ENCODE measurements at places on chromosomes 1 and 21.

- no peak for DNase-seq
Measured at GRCh38 chr1:55679971-55680370, 464.8 kb upstream of the USP24 start.

- DNase-seq = no peak
Measured at GRCh38 chr1:220642285-220642684, 47.9 kb upstream of the C1orf115 start.

GRCh38 chr21:41667136-41667535, 99.7 kb downstream of the RIPK4 start:
- no peak for DNase-seq

DNA sequence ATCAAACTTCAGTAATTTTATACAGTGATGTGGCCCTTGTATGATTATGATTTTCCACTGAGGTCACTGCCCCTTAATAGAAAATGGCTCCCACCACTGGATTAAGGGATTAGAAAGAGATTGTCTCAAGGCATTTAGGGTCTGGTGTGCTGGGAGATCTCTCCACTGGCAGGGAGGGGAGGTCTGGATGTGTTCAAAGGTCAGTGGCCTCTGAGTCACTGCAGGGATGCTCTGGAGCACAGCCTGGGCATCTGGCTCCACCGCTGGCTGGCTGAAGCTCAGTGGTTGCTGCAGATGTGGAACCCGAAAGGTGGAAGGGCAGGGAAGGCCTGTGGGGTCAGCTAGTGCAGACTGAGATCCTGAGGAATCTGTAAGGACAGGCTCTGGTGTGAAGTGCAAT, 18.3 kb upstream of the CHI3L1 start:
- no peak for DNase-seq

DNA sequence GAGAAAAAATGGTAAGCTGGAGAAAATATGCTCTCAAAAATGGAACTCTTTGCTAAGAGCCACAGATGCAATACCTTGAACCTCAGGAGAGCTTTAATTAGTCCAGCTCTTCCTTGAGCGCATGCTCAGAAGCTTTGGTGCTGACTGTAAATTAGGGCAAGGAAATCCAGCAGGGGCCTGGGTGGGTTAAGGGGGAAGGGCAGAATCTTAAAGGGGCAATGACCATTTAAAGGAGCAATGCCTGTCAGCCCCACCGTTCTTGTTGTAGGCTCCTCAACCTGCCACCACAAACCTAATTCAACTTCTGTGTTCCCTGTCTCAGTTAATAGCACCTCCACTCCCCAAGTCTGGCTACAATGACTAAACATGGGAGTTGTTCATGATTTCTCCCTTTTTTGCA, 6.8 kb upstream of the SLC22A15 start:
- no peak for DNase-seq

- DNase-seq = no peak
Measured at GRCh38 chr1:156554971-156555370, 17.4 kb downstream of the IQGAP3 start.

- no peak for DNase-seq
Measured at GRCh38 chr1:246152986-246153431, 354.1 kb downstream of the SMYD3 start.

- DNase-seq = no peak
Measured at GRCh38 chr1:230821346-230821745, 47.0 kb downstream of the C1orf198 start.

- peak; percentile 19 for DNase-seq
Measured at GRCh38 chr1:34984793-34985608, at the start of gene TMEM35B. Gene TMEM35B (minus strand): TSS chr1:34985347. CDS start chr1:34985305, 42 bp downstream.

GRCh38 chr1:29011775-29012174, 97.4 kb downstream of the EPB41 start:
- no peak for DNase-seq

- peak; percentile 29 for DNase-seq
Measured at GRCh38 chr21:40244981-40245380, 377.7 kb downstream of the PCP4 start.

DNA sequence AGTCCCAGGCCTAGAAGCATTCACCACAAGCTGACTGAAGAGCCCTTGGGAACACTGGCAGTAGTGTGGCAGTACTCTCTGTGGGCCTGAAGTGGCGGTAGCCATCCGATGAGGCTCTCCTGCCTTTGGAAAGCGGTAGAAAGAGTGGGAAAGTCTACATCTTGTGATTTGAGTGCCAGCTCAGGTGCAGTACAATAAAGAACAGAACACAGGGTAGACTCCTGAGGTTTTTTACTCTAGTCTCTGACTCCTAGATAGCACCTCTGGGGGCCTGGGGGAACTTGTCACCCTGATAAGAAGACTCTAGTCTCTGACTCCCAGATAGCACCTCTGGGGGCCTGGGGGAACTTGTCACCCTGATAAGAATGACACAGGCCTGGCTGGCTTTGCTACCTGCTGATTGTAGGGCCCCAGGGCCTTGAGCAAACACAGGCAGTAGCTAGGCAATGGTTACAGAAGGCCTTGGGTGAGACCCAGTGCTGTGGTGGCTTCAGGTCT, 18.0 kb upstream of the IL20 start:
- no peak for DNase-seq

- no peak for DNase-seq
Measured at GRCh38 chr1:5371270-5371669, 621.0 kb downstream of the NPHP4 start.

DNA sequence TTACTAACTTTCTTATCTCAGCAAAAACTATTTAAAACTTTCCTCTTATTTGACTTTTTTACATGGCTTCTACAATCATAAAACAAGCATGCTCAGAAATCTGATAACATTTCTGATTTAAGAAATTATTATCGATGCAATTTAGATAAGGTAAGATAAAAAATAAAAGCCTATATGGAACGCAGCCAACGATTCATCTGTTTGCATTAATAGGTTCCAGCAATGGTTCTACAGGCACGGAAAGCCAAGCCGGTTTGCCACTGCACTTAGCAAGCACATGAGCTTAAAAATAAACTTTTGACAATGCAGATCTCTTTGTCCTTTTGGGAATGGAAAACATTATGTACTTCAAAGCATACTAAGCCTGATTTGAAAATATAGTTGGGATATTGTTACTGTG, 77.5 kb upstream of the KCNK2 start:
- no peak for DNase-seq

DNA sequence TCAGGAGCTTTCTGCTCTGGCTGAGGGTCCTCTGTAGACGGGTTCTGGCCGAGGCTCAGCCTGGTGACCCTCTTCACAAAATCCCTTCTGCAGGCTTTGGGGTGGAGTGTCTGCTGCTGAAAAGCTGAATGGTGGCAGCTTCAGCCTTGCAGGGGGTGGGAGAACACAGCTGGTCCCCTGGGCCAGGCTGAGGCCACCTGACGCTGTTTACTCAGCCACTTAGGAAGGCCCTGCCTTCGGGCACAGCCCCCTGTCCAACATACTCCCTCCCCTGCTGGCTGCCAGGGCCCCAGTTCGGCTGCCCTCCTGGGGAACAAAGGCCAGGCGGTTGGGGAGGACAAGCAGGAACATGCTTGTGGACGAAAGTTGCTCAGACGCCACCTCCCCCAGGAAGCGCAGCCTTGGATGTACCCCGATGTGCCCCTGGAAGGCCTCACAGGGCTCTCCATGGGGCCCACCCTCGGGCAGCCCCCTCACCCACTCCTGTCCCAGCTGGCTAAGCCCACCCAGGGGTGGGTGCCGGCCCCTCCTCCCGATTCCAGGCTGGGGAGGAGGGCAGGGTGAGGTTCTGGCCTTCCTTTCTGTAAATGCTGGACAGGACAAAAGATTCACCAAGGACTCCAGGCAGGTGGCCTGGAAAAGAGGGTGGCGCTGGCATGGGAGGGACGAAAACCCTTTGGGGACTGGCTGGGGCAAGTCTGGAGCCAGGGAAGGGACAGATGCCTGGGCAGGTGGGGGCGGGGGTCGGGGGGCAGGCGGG, at the start of gene ANKRD65:
TSS of gene ANKRD65 (minus strand) at position 130 of the 760 bp plus-strand sequence. CDS start 271 bp downstream, outside the sequence.
- peak; percentile 92 for DNase-seq

DNA sequence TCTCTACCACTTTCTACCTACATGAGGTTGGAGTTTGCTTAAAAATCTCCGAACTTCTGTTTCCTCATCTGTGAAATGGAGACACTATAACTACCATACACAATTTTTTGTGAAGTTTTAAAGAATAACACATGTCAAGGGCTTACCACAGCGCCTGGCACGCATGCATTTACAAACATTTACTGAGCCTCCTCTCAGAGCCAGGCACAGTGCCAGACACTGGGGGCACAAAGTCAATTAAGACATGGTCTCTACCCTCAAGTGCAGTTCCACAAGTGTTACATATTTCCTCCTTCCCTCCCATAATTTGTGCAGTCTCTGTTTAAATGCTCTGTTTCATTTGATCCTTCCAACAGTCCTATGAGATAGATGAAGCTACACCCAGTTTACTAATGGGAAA, 356.4 kb upstream of the ESRRG start:
- DNase-seq = no peak

GRCh38 chr21:39105341-39105765, 77.9 kb downstream of the PSMG1 start:
- no peak for DNase-seq

DNA sequence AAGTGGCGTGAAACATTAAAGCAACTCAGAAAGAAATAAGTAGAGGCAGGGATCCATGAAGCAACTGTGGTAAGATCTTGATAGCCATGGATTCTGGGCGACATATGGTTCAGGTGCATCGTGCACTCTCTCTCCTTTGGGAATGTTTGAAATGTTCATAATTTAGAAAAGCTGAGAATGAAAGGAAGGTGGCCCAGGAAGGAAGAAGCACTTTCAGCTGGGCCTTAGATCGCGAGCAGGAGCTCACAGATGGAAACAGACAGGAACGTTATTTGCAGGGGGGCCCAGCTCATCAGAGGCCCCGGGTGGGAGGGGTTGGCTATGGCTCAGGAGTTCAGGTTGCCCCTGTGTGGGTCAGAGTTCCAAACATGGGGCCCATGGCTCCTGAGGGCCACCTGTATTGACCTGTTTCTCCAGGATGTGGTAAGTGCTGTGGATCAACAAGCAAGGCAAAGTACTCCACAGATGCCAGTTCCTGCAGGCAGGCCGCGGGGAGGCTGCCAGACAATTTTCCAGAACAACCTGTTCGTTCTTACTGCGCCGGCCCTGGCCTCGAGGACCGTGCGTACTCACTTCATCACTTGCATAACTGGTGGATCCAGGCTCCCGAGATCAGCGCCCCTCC, 253.2 kb downstream of the TOMM20 start:
- DNase-seq = no peak

- DNase-seq = no peak
Measured at GRCh38 chr1:236853921-236854604, 59.0 kb downstream of the MTR start.

- peak; percentile 25 for DNase-seq
Measured at GRCh38 chr1:17744666-17745478, 10.3 kb upstream of the ACTL8 start.

DNA sequence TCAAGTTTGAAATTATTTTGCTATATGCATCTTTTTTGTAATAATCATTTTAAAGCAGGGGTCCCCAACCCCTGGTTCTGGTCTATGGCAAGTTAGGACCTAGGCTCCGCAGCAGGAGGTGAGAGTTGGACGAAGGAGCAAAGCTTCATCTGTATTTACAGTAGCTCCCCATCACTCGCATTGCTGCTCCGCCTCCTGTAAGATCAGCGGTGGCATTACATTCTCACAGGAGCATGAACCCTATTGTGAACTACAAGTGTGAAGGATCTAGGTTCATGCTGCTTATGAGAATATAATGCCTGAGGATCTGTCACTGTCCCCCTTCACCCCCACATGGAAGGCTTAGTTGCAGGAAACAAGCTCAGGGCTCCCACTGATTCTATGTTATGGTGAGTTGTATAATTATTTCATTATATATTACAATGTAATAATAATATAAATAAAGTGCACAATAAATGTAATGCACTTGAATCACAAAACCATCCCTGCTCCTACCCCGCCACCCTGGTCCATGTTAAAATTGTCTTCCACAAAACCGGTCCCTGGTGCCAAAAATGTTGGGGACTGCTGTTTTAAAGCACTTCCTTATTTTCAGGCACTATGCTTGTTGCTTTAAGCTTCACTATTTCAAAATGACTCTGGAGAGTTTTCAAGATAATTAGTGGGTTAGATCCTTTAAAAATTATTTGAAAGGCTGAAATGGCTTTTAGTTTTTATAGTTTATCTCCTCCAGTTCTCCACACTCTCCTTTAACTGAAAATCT, 74.8 kb downstream of the PLA2G4A start:
- DNase-seq = no peak

GRCh38 chr1:108862017-108862610, 5.2 kb upstream of the AKNAD1 start:
- DNase-seq = peak; percentile 19

- DNase-seq = no peak
Measured at GRCh38 chr1:219959540-219960203, 31.3 kb upstream of the SLC30A10 start.

Data from NCI-H1417 (cell line).